ENCODE measurements at places on chromosomes 3 and 15. TPM values are rescaled to one million over a fixed set of nuclear protein-coding genes. Genes with fewer than 3 reads are reported as not detected.

The GABRR3 gene
- not detected for total RNA-seq

GRCh38 chr3:49839193-49839809, 17.1 kb downstream of the TRAIP start:
- no peaks in the 10 kb centered on the region for H3K36me3 ChIP-seq
- H3K4me3 ChIP-seq: no peak overlapping the region
- DNase-seq: peak; percentile 90
- no peak overlapping the region for H3K27ac ChIP-seq
- H3K27me3 ChIP-seq: no peaks in the 10 kb centered on the region

DNA sequence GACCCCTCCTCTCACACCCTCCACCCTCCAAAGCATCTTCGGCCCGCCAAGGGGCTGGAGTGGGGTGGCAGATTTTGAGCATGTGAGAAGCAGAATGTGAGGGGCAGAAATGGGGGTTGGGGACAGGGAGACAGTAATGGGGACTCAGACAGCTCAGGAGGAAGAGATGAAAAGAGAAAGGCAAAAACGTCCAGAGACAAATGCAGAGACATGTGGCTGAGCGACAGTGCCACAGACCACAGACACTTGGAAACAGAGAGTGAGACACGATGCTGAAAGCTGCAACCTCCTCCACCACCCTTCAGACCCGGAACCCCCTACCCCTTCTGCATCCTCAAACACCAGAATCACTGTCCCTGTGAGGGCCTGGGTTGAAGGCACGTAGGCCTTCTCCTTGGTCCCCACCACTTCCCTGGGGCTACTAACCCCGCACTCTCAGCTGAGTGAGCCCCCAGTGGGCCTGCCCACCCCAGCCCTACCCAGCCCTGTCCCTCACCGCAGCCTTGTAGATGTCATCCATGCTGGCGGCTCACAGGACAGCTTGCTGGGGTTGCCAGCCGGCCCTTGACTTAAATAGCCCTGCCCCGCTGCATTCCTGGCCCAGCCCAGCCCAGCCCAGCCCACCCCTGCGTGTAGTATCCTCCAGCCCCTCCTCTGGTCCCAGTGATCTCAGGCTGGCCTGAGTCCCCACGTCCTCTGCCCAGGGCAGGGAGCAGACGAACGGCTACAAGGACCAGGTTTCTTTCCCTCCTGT, at the start of gene TNNC1:
TSS of gene TNNC1 (minus strand) at position 546 of the 754 bp plus-strand sequence. CDS start at position 520, 26 bp downstream.
- no peaks in the 10 kb centered on the region for H3K27me3 ChIP-seq
- peak within 1 kb of the TSS; percentile 97 for H3K4me3 ChIP-seq
- no peak for DNase-seq
- peaks cover 46% of the 10 kb centered on the region for H3K4me1 ChIP-seq

DNA sequence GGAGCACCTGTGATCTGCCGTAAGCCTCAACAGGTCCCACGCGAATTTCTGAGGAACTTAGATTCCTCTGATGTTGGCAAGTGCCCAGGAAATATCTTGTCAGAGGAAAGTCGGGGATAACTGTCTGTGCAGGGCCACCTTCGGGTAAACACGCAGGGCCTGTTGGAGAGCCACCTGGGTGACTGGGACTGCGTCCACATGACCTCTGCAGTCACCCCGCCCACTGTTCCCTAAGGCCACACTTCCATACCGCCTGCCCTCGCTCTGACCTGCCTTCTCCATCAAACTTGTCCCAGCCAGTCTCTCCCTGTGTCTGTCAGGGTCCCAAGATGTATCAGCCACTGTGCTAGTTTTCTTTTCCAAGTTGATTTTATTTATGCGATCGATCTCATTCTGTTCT, 28.7 kb downstream of the BFSP2 start:
- no peak overlapping the region for H3K4me3 ChIP-seq
- no peak overlapping the region for H3K27ac ChIP-seq
- H3K27me3 ChIP-seq: peaks cover 9% of the 10 kb centered on the region
- no peaks in the 10 kb centered on the region for H3K36me3 ChIP-seq
- DNase-seq: no peak
- no peaks in the 10 kb centered on the region for H3K4me1 ChIP-seq

The GLCE gene
- 16.8 TPM for total RNA-seq

- H3K36me3 ChIP-seq: peaks cover 10% of the 10 kb centered on the region
- peaks cover 19% of the 10 kb centered on the region for H3K4me1 ChIP-seq
- no peaks in the 10 kb centered on the region for H3K27me3 ChIP-seq
- H3K27ac ChIP-seq: peak overlapping the region; percentile 85
- no peak overlapping the region for H3K4me3 ChIP-seq
Measured at GRCh38 chr3:11465744-11466616, 177.7 kb downstream of the VGLL4 start.

DNA sequence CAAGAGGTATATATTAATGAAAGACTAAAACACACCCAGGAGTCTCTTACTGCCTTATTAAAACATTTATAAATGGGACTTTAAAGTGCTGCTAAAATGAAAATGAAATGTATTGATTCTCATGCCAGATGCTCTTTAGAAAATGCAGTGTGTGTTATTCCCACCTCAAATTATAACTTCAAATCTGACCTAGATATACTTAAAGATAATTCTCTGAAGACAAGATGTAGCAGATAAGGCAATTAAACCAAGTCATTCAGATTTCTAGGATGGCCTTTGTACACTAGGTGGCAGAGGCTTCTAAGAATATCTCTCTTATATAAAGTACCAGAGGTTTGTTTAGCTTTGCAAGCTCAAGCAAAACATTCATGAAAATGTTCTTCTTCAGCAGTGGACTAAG, 26.9 kb upstream of the GOLGA8B start:
- H3K27ac ChIP-seq: no peak overlapping the region
- no peaks in the 10 kb centered on the region for H3K4me1 ChIP-seq
- H3K27me3 ChIP-seq: no peaks in the 10 kb centered on the region
- H3K4me3 ChIP-seq: no peak overlapping the region
- no peak for DNase-seq
- no peaks in the 10 kb centered on the region for H3K36me3 ChIP-seq

DNA sequence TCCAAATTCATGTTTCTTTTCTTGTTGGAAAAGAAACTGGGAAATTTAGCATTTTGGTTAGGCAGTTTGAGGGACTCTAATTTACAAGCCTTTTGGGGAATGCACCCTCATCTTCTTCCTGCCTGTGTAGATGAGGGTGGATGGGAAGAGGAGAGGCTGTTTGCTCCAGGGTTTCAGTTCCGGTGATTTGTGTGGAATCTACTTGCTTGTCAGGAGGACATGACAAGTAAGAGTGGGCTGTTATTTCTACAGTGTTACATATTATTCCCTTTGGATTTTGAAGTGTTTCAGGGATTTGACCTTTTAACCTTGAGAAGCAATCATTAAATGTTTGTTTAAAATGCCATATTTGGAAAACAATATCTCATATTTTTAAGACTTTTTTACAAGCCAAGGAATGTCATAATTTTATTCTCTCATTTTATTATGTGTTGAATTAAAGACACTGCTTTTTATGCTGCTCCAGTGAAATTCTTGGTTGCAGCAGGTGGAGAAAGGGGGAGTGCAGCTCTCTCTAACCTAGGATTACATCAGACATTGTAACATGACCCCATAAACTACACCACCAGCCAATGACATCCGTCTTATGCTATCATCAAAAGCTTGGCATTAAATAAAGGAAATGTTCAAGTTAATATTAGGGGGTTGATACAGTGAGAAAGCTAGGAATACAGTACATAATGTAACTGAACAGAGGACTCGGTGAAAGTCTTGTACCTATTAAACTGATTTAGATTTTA, 30.2 kb downstream of the PLAAT1 start:
- no peak overlapping the region for H3K27ac ChIP-seq
- H3K4me1 ChIP-seq: no peaks in the 10 kb centered on the region
- no peaks in the 10 kb centered on the region for H3K36me3 ChIP-seq

- DNase-seq: no peak
- no peaks in the 10 kb centered on the region for H3K27me3 ChIP-seq
- no peak overlapping the region for H3K4me3 ChIP-seq
- no peak overlapping the region for H3K27ac ChIP-seq
- peaks cover 5% of the 10 kb centered on the region for H3K4me1 ChIP-seq
- no peaks in the 10 kb centered on the region for H3K36me3 ChIP-seq
Measured at GRCh38 chr3:128217702-128218547, 64.6 kb downstream of the EEFSEC start.

The BCL2A1 gene
- not detected for total RNA-seq

DNA sequence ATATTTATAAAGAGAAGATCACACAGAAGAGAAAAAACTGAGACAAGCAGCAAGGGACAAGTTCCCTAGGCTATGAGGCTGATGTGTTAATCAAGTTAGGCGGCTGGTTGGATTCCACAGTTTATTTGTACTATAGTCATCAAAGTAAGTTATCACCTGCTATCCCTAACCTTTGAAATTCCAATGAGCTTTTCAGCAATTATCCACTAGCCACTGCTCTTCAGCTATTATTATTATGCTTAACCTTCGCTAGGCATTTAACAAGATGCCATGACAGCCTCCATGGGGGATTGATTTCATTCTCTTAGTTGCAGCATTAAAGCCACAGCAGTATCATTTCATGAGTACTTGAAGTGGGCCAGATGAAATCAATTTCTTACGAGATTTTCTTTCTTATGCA, 699.5 kb upstream of the NAALADL2 start:
- no peaks in the 10 kb centered on the region for H3K4me1 ChIP-seq
- H3K27me3 ChIP-seq: no peaks in the 10 kb centered on the region
- H3K4me3 ChIP-seq: no peak overlapping the region
- H3K36me3 ChIP-seq: no peaks in the 10 kb centered on the region
- H3K27ac ChIP-seq: no peak overlapping the region
- DNase-seq: no peak

The RTP1 gene
- not detected for total RNA-seq

DNA sequence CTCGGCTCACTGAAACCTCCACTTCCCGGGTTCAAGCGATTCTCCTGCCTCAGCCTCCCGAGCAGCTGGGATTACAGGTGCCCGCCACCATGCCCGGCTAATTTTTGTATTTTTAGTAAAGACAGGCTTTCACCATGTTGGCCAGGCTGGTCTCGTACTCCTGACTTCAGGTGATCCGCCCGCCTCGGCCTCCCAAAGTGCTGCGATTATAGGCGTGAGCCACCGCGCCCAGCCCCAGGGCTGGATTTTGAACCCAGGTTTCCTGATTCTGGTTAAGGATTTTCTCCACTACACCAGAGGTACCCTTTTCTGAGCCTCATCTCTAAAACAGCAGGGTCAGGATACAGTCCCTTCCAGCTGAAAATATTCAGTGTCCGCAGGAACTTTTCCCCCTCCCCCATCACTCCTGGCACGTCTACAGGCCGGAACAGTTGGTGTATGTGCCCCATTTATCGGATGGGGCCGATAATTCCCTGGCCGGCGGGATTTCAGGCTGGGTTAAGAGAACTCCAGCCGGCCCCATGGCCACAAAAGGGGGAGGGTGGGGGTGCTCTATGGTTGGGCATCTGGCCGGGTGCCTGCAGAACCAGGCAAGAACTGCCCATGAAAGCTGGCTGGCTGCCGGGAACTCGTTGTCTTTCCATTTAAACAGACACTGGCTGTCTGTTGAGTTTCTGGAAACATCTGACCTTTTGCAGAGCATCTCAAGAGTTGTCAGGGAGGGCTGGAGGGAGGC, 26.8 kb upstream of the SEMA4B start:
- peak overlapping the region; percentile 84 for H3K27ac ChIP-seq
- DNase-seq: peak; percentile 83
- no peak overlapping the region for H3K4me3 ChIP-seq
- H3K27me3 ChIP-seq: no peaks in the 10 kb centered on the region

- H3K27me3 ChIP-seq: no peaks in the 10 kb centered on the region
- H3K4me3 ChIP-seq: no peak overlapping the region
- no peaks in the 10 kb centered on the region for H3K36me3 ChIP-seq
Measured at GRCh38 chr3:167394003-167394402, 13.9 kb upstream of the ZBBX start.

The CRYGS gene
- 3.3 TPM for total RNA-seq

GRCh38 chr15:90571063-90571541, 41.4 kb downstream of the CRTC3 start:
- DNase-seq: no peak
- H3K4me1 ChIP-seq: no peaks in the 10 kb centered on the region
- no peaks in the 10 kb centered on the region for H3K27me3 ChIP-seq
- H3K27ac ChIP-seq: peak overlapping the region; percentile 53
- H3K4me3 ChIP-seq: no peak overlapping the region

DNA sequence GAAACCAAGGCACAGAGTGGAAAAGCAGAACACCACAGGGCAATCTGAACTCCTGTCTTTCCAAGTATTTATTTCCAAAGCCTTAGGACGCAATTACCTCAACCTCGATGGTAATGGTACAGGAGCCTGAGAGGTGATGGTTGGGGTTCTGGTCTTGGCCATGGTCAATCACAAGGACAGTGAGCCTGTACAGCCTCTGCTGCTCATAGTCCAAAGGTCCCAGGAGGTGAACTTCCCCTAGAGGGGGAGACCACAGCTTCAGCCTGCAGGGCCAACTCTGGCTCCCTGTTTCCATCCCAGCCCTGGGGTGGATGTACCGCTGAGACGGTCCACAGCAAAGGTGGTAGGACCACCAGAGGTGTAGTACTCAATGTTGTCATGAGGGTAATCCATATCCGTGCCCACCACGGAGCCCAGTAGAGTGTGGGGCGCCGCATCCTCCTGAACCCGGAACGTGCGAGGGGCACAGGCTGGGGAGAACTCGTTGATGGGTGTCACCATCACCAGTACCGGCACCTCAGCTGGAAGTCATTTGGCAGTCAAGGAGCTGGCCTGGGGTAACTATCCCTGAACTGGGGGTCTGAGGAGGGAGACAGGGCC, 6.1 kb downstream of the CDHR4 start:
- no peak overlapping the region for H3K27ac ChIP-seq
- no peak overlapping the region for H3K4me3 ChIP-seq
- DNase-seq: no peak
- no peaks in the 10 kb centered on the region for H3K27me3 ChIP-seq
- H3K36me3 ChIP-seq: no peaks in the 10 kb centered on the region

The GOLGA8S gene
- not detected for total RNA-seq

The PTX3 gene
- 14.0 TPM for total RNA-seq

DNA sequence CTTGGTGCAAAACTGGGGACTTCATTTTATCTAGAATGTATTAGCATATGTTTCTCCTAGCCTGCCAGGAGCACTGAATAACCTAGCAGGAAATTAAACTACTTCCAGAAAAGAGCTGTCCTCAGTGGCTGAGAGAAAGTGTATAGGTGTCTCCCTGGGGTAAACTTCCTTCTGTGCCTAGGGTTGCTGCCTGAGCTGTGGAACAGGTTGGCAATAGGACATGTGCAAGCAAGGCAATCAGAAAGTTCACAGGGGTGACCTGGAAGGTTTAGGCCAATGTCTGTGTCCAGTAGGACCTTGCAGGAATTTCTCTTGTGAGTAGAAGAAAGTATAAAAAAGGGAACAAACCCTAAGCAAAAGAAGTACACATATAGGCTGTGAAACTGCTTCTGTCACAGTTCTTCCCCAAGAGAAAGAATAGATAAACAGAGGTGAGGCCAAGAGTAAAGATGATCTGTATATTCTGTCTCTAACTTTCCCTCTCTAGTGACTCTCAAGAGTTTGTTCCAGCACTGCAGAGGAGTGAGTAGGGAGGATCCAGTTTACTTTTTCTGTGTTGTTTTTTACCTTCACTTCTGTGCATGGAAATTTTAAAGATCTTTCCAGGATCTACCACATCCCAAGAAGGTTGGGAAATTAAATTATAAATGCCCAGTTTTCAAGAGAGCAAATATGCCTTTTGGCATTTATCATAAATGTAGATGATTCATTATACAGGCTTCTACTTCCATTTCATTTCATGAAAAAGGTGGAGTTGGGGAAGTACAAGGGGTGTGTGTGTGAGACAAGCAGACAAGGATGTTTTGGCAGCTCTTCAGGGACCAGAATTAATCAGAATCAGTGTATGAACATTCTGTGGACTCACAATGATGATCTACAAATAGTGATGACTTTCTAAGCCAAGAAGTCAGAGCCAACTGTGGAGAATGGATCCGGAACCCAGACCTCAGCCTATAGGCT, 155.2 kb downstream of the RBPMS2 start:
- DNase-seq: no peak
- H3K36me3 ChIP-seq: no peaks in the 10 kb centered on the region
- H3K27ac ChIP-seq: no peak overlapping the region
- no peak overlapping the region for H3K4me3 ChIP-seq
- no peaks in the 10 kb centered on the region for H3K27me3 ChIP-seq
- peaks cover 16% of the 10 kb centered on the region for H3K4me1 ChIP-seq

Measured in tibial nerve (tissue), 4 donors.